ENCODE measurements at places on chromosomes 16 and 17.

DNA sequence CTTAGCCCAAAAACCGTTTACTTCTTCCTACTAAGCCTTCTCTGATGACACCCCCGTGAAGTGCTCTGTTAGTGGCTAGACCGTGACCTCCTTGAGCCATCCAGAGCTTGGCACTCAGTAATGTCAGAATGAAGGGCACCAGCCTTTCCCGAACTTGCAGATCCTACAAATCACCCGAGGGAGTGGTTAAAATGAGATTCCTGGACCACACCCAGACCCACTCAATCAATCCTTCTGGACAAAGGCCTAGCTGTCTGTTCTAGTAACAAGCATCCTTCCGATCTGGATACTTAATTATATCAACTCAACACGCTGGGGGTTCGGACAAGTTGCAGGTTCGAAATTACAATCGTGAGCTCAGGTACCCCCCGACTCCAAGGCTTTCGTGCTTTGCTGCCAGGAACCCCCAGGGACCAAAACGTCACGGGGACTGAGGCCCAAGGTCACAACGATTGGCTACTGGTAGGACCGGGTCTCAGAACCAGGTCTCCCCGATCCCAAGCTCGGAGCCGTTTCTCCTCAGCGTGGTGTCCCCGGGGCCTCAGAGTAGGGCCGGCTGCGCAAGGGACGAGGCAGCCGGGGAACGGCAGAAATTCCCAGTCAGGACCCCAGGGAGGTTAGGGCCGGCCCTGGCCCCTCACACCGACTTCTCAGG lies 527 bp downstream of the CIAPIN1 start:
- no peak for DNase-seq

DNA sequence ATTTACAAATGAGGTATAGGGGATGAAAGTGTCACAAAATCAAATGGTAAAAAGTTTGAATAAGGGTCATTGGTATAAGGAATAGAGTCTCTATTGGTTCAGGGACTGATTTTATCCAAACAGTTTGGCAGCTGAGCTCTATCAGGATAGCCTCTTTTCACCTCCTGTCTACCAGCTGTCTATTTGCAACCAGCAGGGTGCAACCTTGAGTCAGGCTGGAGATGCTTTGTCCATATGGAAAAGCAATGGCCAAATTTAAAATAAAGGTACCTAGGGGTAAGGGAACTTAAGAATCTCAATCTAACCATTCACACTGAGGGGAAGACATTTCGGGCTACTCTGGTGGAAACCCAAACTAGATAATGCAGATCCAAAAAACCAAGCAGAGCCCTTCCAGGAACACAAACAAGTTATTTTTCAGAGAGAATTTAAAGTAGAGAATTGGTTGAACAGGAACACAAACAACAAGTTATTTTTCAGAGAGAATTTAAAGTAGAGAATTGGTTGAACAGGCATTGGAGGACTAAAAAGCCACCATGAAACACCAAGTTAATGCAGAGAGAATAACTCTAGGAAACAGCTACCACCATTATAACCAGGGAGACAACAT lies 12.6 kb upstream of the CA10 start:
- no peak for DNase-seq

GRCh38 chr17:5034063-5034462 lies 1.2 kb downstream of the SLC52A1 start:
- DNase-seq, result no peak

DNA sequence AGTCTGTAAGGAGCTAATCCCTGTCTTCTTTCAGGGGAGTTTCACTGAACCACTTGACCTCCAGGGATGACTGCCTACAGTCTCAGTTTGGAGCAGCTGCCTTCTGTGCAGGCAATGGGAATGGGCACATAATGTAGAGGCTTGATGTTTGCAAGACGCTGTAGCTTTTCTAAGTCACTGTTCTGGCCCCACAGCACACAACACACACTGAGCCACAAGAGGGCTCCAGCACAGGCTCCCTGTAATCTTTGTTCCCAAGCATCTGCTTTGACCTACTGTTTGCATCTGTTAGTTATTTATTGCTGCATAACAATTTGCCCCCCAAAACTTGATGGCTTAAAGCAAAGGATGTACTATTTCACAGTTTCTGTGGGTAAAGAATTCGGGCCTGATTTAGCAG lies 419.0 kb upstream of the ASIC2 start:
- DNase-seq, result no peak

DNA sequence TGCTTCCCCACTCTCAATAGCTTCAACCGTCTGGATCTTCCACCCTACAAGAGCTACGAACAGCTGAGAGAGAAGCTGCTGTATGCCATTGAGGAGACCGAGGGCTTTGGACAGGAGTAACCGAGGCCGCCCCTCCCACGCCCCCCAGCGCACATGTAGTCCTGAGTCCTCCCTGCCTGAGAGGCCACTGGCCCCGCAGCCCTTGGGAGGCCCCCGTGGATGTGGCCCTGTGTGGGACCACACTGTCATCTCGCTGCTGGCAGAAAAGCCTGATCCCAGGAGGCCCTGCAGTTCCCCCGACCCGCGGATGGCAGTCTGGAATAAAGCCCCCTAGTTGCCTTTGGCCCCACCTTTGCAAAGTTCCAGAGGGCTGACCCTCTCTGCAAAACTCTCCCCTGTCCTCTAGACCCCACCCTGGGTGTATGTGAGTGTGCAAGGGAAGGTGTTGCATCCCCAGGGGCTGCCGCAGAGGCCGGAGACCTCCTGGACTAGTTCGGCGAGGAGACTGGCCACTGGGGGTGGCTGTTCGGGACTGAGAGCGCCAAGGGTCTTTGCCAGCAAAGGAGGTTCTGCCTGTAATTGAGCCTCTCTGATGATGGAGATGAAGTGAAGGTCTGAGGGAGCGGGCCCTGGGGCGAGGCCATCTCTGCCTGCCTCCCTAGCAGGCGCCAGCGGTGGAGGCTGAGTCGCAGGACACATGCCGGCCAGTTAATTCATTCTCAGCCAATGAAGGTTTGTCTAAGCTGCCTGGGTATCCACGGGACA lies 11.1 kb upstream of the CLEC18A start:
- DNase-seq, result no peak

DNA sequence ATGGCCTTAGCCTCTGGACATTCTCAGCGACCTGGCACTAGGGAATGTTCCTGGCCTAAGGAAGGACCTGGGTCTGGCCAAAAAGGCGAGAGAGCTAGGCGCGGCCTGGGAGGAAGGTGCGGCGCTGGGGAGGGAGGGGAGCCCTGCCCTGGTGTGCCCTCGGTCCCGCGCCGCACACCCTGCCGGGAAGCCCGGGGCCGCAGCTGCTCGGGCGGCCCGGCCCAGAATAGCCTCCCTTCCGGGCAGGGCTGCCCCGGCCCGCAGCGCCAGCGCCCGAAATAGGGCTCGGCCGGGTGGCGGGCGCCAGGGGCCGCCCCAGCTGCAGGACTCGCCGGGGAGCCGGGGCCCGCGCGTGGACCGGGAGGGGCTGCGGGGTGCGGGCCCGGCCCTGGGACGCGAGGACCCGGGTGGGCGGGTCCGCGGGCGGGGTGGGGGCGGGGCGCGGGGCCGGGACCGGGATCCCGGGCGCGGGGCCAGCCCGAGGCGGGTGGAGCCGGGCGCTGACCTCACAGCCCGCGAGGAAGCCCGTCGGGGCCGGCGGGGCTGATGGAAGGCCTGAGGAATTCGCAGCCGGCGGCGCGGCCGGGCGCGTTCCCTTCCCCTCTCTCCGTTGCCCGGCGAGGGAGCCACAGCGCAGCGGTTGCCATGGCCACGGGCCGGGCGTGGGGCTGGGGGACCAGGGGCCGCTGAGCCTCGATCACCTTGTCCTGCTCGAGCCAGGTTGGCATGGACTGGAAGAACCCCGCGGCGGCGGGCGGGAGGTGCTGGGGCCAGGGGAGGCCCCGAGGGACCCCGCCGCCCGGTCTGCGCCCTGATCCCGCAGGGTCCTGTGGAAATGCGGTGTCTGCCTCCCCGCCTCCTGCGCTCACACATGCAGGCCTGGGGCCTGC lies 18.1 kb downstream of the SOCS3 start:
- peak; percentile 78 for DNase-seq

DNA sequence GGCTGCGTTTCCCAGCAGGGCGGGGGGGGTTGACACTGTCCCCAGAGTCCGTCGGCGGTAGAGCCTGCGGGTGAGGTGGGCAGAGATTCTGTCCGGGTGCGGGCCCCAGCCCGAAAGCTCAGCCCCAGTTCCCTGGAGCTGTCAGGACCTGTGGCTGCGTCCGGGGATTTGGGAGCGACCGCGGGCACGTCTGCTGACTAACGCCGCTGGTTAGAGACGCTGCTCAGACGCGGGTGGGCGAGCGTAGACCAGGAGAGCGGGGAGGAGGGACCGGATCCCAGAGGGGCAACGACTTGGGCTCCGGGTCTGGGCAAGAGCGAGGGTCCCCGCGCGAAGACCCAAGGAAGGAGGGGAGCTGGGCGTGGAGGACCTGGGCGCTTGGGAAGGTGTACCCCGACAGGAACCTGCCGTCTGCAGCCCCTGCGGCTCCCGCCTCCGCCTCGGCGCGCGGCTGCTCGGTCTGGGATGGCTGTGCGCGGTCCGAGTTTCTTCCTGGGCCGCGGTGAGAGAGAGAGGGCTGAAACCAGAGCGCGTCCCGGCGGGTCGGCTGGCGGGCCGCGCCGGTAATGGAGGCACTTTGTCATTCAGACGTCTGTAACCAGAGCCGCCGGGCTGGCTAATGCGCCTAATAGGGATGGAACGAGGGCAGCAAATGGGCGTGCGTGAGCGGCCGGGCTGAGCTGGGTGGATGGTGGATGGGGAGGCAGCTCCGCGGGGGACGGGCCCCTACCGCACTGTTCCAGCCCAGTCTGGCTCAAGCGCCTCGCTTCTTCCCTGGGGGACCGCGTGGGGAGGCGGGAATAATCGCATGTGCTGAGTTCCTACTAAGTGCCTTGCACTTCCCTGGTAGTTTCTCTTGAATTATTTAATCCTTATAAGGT lies 2.3 kb downstream of the NGFR start:
- no peak for DNase-seq

GRCh38 chr16:69709456-69710084 lies 16.8 kb downstream of the NQO1 start:
- peak; percentile 39 for DNase-seq

DNA sequence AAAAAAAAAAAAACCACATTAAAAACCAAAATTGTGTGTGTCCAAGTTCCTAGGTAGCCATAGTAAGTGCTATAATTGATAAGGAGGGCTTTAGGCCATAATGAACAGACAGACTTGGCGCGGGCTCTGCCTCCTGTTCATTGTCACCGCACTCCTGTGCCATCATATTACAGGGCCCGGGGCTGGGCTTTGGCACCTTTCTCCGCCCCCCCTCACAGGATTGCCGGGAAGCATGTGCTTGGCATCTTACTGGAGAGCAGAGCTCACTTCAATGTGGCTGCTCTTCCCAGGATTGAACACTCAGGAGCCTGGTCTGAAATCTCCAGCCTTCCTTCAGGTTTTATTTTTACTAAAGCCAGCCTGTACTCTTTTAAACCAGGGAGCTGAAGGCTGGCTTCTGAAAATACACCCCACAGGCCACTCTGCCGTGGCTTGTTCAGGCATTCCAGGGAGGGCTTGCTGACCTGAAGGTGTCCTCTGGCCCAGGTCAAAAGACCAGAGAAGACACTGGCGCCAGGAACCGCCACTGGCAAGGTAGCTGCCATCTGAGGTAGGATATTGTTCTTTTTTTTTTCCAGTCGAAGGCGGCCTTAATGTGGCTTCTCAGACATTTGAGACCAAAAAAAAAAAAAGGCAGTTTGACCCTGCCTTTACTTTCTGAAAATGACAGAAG lies 39.3 kb downstream of the DHRS7B start:
- DNase-seq, result no peak

DNA sequence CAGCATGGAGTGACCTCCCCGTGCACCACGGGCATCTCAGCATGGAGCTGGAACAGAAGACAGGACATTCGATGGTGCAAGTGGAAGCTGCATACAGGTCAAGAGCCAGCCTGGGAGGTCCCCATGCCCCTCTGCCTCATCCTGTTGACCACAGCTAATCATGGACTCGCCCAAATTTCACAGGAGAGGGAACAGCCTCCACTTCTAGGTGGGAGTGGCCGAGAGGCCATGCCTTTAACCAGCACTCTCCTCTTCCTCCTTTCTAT lies 3.8 kb upstream of the SLC47A2 start:
- DNase-seq, result no peak

DNA sequence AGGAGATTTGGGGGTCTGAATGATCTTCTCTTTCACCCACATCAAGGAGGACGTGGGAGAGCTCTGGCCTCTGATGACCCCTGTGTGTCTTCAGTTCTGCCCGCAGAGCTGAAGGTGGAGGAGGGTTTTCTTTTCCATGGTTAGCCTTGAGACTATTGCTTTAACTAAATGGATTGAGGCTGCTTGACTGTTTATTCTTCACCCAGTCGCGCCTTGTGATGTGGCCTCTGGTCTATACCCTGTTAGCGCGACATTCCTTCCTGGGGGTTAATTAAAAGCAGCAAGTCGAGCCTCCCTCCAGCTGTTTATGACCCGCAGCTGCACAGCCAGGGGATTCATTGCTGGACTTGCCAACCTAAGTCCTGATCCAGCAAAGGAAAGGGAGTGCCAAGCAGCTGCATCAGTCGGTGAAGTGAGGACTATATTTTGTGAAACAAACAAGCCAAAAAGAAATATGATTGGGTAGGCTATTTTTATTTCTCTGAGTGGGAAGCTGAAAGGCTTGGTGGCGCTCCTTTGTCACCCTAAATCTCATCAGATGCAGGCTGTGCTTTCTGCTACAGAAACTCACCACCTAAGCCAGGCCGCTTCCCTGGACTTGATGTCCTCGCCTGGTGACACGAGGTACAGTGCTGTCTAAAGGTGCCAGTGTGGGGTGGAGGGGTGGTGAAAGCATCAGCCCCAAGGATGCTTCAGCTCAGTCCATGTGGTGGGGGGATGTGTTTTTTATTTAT lies 11.0 kb upstream of the SEC14L1 start:
- DNase-seq, result no peak

DNA sequence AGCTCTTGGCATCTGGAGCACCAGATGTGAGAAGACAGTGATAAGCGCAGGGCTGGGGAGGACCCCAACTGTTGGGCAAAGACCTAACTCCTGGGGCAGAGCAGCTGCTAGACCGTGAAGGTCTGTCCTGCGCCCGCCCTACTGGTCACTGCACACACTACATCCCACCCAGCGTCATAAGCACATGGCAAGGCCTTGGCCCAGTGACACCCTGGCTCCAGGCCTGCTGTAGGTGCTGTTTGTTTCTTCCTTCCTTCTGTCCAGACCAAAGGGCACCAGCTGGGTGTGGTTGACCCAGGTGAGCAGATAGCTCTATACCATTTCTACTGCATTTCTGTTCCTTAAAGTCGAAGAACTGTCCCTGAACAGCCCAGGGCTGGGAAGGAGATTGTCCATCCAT lies 6.4 kb downstream of the TRPV3 start:
- DNase-seq, result no peak

- DNase-seq, result no peak
Measured at GRCh38 chr16:48188449-48189102, 32.8 kb upstream of the ABCC12 start.

DNA sequence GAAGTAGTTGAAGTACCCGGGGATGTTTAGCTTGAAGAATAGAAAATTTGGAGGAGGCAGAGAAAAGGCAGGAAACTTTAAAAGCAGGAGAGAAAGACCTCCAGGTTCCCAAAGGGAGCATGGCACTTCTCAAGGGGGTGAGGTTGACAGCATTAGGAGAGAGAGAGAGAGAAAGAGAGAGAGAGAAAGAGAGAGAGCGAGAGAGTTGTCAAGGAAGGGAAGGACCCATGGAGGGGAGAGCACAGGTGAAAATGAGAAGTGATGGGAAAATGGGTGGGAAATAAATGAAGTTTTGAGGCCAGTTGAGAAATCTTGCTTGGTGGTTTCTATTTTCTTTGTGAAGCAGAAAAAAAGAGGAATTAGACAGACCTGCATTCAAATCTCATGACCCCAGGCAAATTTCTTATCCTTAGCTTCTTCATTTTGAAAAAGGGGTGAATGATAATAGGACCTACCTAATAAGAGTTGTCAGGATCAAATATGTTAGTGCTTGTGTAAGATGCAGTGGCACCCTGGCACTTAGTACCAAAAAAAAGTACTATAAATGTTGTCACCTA lies 24.0 kb downstream of the PRKCB start:
- no peak for DNase-seq

All from NCI-H226 (cell line).